ENCODE measurements at places on chromosomes 2 and 18.

DNA sequence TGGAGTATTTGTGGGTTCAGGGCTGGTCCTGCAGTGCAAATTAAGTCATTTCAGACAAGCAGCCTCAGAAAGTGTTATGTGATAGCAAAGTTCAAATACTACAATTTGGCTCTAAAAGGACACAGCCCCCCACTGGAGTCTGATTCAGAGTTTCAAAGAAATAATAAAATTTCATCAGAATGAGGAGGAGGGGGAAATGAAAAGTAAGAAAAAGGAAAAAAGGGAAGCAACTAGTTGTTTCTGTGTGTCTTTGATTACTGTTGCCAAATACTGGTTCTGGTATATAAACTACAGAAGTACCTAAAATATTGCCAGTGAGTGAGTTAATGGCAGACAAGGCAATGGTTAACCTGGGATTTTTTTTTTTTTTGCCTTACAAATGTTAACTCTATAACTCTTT, 773.9 kb downstream of the BCL11A start:
- DNase-seq, result no peak

DNA sequence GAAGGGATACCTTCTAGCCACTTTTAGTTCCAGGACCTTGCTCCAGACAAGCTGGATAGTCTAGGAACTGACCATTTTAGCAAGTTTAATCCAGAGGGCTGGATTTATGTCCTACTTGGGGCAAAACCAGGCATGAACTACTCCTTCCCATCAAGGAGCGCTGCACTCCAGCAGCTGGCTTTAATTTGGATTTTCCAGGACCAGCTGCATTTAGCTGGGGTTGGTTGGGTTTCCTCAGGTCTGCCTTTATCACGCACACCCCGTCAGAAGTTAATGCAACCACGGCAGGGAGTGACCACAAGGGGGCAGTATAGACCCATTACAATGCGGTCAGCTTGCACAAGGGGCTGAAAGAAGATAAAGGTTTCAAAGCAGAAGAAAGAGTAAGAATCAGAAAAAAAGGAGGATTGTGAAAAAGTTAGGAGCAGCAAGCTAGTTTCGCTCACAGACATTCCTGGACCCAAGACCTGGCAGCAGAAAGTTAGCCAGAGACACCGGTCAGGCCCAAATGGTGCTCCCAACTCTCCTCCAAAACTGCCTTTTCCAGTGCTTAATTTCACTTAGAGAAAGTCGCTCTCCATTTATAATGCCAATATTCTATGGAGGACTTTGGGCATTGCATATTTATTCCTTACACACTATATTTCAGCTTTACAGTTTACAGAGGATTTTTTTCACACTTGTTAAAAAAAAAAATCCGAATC, 40.1 kb downstream of the SLC4A1AP start:
- DNase-seq, result no peak

DNA sequence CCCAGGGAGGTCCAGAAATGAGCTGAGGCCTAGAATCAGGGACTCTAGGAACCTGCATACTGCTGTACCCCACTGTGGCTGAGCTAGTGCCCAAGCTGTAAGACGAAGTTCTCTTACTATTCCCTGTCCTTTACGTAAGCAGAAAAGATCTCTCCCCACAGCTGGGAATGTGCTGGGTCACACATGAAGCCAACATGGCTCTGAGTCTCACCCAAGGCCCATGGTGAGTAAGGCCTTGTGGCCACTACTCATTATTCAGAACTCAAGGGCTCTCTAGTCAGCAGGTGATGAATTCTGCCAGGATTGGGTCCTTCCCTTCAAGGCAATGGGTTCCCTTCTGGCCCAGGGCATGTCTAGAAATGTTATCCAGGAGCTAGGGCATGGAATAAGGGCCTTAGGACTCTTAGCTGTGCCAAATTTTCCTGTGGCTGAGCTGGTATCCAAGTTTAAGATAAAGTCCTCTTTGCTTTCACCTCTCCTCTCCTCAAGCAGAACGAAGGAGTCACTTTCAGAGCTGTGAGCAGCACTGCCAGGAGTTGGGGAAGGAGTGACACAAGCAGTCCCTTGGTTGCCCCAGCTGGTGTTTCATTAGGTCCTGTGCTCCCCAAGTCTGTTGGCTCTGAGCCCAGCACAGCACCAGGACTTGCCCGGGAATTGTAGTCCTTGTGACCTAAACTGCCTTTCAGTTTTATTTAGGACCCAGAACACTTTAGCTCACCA, 707.6 kb downstream of the SLC4A3 start:
- no peak for DNase-seq

- no peak for DNase-seq
These were observed 2.2 kb downstream of the RBM45 start for GRCh38 chr2:178114462-178114861.

DNA sequence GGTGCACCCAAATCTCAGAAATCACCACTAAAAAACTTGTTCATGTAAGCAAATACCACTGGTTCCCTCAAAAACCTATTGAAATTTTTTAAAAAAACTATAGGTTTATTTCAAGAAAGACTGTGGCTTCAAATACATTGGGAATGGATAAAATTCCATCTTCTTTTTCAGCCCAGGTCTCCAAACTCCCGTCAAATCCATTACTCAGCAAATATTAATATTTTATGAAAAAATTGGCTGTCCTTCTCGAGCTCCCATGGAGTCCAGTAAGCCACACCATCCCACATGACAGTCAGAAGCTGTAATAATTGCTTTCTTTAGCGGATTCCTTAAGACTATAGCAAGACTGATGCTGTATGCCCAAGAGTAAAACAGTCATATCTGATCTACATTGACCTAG, 204.4 kb upstream of the DOK6 start:
- DNase-seq, result no peak

- no peak for DNase-seq
These were observed 417.1 kb upstream of the CDH2 start for GRCh38 chr18:28594034-28594433.

DNA sequence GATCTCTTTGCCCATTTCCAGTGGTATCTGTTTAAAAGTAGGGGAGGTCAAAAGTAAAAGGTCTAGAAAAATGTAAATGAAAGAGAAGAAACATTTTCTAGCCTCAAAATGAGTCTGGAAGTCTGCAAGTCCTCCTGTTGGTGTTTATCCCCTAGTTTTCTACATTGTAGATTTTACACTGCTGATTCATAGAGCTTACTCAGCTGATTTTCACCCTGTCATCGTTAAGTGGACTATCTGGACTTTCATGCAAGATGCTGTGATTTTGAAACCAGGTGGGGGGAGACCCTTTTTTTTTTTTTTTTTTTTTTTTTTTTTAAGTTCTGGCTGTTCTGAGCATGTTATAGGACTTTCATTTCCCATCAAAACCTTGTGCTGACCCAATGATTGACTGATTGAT, 10.3 kb downstream of the HOXD3 start:
- no peak for DNase-seq

GRCh38 chr18:42929857-42930256, 185.6 kb downstream of the RIT2 start:
- DNase-seq, result no peak
